ENCODE measurements at places on chromosomes 7 and 10.
A peak's percentile ranks its signal among the peaks of the same experiment; 100 is the strongest.

DNA sequence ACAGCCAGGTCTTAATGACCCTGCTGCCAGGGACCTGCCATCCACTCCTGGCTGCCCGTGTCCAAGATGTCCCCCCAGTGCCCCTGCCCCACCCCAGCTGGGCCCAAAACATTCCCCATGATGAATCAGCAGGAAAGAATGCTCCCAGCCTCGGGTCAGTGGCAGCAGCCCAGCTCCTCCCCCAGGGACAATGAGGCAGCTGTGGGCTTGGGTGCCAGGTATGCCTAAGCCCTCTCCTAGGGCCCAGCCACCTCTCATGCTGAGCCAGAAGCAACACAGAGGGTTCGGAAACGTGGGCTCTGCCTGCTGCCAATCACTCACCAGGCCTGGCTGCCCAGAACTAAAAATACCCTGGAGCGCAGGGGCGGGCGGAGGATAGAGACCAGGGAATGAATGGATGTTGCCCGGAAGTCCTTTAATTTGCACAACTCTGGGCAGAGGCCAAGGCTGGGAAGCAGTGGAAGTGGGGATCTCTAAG, 1.5 kb upstream of the LOXL4 start:
- DNase-seq, result no peak

DNA sequence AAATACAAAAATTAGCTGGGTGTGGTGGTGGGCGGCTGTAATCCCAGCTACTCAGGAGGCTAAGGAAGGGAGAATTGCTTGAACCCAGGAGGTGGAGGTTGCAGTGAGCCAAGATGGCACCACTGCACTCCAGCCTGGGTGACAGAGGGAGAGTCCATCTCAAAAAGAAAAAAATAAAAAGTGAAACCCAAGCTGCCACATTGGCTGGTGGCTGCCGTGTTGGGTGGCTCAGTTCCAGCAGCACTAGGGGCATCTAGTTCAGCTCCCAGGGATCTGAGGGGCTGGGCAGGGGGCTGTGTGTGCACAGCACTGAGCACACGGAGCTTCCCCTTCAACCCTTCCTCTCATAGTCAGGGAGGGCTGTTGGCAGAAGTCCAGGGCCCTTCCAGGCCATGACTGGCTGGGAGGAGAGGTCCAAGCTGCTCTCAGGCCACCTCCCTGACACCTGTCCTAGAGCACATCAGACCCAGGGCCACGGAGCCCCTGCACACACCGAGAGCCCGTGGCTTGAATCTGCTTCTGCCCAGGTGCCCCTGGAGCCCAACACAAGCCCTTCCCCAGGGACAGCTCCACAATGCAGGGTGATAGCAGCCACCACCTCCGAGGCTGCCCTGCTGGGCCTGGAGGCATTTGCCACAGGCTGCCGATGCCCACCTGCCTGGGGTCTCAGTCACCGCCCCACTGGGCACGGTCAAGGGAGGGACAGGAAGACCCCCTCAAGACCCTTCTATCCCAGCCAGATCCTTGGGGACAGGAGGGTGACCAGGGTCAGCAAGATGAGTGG, 47.3 kb downstream of the YKT6 start:
- no peak for DNase-seq

DNA sequence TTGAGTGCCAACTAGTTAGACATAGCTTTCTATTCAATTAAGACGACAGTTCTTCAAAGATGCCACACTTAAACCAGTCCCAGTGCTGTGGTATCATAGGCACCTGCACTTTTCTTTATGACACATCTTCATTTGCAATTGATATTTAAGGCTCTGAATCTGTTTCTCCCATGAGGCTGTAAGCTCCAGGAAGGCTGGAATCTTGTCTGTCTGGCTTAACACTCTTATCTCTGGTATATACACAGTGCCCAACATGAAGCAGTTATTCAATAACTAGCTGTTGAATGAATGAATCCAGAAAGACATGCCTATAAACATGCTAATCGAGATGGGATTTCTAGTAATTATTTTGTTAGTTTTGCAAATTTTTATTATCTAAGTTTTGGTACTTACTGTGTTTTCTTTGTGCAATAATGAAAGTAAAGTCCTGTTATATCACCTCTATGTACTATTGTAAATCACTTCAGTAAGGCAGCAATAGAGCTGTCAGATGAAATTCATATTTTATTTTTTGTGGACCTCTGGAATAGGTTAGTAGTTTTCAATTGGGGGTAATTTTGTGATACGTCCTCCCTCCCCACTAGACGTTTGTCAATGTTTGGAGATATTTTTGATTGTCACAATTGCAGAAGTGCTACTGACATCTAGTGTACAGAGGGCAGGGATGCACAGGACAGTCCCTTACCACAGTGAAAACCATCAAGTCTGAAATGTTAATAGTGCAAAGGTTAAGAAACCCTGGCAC, 51.3 kb upstream of the STEAP4 start:
- DNase-seq, result no peak

DNA sequence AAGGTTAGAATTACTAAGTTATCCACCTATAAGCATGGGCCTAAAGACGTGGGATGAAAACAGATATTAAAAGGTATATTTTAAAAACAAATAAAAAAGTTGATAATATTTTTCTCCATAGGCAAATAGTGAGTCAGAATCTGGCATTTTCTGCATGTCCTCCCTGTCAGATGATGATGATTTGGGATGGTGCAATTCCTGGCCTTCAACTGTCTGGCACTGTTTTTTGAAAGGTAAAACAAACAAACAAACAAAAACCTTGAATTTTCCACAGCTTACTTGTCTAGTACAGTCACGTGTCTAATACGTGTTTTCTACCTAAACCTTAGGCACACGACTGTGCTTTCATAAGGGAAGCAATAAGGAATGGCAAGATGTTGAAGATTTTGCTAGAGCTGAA, 17.4 kb downstream of the HBP1 start:
- no peak for DNase-seq

- DNase-seq, result peak; percentile 30
Measured at GRCh38 chr10:69662173-69662877, 32.3 kb downstream of the FAM241B start.

- DNase-seq, result no peak
Measured at GRCh38 chr7:139300390-139300789, 40.7 kb upstream of the FMC1 start.

GRCh38 chr7:135454060-135454459, 55.8 kb downstream of the CNOT4 start:
- DNase-seq, result no peak

DNA sequence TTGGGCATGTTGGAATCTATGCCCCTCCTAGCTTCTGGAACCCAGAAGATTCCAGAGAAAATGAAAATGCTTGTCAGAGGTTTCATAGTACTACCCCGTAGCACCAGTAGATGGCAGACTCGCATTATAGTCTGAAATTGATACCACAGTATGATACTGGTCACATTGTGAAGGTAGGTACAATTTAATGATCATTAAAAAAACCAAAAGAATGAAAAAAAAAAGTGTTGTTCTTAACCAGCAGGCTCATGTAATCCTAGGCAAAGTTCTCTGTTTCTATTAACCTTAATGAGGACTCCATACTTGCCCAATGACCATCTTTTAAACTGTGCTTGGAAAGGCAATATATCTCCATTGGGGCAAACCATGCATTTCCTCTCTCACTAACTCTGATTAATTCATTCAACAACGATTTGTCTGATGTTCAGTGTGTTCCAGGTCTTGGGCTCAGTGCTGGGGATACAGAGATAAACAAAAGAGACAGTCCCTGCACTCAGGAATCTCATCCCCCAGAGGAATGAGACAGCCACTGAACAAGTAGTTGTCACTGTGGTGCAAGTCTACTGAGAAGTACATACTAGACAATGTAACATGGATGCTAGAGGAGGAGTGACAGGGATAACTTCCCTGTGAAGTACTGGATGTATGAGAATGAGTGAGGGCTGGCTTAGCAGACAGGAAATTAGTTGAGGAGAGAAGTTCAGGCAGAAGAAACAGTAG, 223.5 kb upstream of the PHYHIPL start:
- peak; percentile 49 for DNase-seq

GRCh38 chr10:60388709-60389301, 870 bp downstream of the ANK3 start:
- no peak for DNase-seq

GRCh38 chr10:21100871-21101514, 203.9 kb upstream of the NEBL start:
- no peak for DNase-seq

GRCh38 chr10:124539935-124540641, 78.5 kb downstream of the LHPP start:
- no peak for DNase-seq

- DNase-seq, result no peak
Measured at GRCh38 chr10:68829521-68829920, 2.2 kb downstream of the STOX1 start.

DNA sequence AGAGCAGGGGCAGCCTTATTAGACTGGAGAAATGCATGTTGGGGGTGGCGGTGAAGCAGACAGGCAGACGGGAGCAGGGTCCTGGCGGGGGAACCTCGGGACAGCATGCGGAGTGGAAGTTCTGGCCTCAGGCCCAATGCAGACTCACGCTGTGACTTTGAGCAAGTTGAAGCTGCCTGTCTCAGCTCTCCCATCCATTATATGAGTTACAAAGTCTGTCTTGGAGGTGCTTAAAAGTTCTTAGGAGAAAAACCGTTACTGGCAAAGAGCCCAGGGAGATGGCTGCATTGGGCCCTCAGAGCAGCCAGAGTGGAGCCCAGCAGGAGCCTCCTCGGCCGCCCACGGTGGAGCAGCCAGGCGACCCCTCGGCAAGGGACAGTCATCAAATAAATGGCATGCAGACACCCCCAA, 509.5 kb downstream of the PLXNA4 start:
- no peak for DNase-seq

DNA sequence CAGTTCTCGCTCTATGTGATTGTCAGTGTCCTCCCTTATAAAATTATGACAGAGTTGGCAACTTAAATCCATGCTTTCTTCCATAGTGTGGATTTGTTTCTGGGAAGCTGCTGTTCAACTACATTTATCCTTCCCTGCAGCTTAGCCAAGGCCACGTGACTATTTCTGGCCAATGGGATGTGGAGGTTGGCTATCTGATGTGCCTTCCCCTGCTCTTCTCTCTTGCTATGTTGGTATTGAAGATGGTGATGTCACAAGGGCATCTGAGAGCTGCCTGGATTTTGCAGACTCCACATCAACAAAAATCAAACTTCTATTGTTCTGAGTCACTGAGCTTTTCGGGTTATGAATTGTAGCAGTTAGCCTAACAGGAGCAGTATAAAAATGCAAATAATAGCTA, 164.9 kb upstream of the RHOBTB1 start:
- DNase-seq, result no peak

GRCh38 chr7:55130395-55131141, 111.8 kb downstream of the EGFR start:
- DNase-seq, result no peak

- no peak for DNase-seq
Measured at GRCh38 chr10:18261768-18262231, 121.6 kb downstream of the CACNB2 start.

GRCh38 chr7:84506151-84506550, 311.6 kb upstream of the SEMA3A start:
- no peak for DNase-seq

DNA sequence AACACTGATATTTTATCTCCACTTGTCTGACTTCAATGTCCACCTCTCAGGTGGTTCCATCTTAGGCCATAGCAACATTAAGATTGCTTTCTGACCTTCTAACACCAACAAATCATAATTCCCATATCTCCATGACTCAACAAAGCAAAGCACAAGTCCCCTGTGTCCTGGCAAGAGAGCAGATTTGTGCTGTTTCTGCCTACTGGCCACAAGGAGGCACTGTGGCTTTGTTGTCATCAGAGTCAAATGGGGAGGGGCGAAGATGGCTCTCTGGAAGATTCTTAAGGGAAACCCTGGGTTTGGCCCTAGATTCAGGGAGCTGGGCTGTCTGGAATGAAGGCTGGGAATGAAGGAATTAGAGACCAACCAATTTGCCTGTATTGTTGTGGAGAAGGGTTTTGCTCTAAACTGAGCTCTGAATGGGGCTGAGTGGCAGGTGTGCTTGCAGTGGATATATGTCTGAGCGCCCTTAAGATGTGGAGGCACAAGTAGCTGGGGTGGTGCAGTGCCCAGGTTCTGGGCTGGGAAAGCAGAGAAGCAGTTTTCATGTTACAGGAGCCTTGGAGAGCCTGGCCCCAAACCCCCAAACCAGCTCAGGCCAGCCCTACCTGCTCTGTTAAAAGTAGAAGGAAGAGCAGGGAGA, 154.8 kb upstream of the PRSS58 start:
- no peak for DNase-seq

DNA sequence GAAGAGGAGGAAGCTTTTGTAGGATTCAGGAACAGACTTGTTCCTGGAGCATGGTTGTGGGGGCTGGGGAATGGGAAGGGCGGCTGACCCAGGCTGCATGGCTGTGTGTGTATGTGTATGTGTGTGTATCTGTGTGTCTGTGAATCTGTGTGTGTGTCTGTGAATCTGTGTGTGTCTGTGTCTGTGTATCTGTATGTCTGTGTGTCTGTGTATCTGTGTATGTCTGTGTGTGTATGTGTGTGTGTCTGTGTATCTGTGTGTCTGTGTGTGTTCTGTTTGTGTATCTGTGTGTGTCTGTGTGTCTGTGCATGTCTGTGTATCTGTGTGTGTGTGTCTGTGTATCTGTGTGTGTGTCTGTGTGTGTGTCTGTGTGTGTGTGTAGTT, 6.6 kb upstream of the STX1A start:
- DNase-seq, result no peak

- no peak for DNase-seq
Measured at GRCh38 chr10:4595719-4596319, 230.2 kb upstream of the AKR1E2 start.

DNA sequence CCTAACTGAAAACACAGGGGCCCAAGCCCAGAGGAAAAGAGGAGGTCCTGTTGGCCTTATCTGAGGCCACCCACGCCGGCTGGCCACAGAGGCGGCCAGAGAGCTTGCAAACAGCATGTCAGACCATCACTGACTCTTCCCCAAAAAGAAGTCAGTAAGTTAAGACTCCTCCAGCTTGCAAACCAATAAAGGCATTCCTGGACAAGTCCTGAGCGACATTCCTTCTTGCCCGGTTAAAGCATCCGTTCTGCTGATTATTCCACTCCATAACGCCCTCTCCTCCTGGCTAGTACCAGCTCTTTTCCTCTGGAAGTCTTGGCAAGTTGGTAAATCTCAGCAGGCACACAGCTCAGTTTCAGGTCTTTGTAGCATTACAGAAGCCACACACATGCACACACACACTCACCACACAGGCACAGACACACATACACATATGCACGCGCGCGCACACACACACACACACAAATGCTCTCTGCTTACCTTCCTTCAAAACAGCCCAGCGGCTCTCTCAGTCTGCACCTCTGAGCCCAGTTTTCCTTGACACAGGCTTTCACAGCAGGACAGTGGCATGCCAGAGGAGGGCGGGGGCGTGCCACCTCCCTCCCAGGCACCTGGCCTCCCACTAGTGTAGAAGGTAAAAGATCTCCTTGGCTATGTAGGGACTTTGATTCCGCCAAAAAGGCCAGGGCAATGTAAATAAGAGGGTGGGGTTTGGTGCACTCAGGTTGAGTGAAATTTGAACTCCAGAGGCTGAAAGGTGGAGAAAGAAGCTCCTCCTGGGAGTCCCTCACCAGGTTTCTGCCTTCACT, 201.4 kb downstream of the TNS3 start:
- DNase-seq, result no peak

DNA sequence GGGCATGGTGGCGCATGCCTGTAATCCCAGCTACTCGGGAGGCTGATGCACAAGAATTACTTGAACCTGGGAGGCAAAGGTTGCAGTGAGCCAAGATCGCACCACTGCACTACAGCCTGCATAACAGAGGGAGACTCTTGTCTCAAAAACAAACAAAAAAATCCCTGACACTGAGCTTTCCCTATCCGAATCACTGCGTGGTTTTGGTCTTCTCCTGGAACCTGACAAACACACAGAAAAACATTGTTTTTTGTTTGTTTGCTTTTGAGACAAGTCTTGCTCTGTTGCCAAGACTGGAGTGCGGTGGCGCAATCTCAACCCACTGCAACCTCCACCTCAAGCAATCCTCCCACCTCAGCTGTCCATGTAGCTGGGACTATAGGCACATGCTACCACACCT, 50.4 kb upstream of the PTPRN2 start:
- DNase-seq, result no peak
